Left ventricle myocardium superior (tissue), 1 donor: ENCODE measurements at places on chromosomes 16 and 17. TPM values are rescaled to one million over a fixed set of nuclear protein-coding genes. Genes with fewer than 3 reads are reported as not detected.

AGRP gene
- total RNA-seq: not detected

ZNF469 gene
- total RNA-seq: 1.0 TPM

TMEM132E gene
- not detected for total RNA-seq

MYH10 gene
- 36.6 TPM for total RNA-seq

DUSP3 gene
- total RNA-seq: 243 TPM

GNGT2 gene
- total RNA-seq: 1.2 TPM

HLF gene
- 38.8 TPM for total RNA-seq

SLC7A6 gene
- total RNA-seq: 38.2 TPM

SPATA32 gene
- not detected for total RNA-seq

PRM1 gene
- total RNA-seq: not detected

CLEC18B gene
- not detected for total RNA-seq

LRRC46 gene
- total RNA-seq: not detected

SLC12A3 gene
- not detected for total RNA-seq

TEX19 gene
- total RNA-seq: not detected
